ENCODE measurements at places on chromosomes 2 and 18. TPM values are rescaled to one million over a fixed set of nuclear protein-coding genes. Genes with fewer than 3 reads are reported as not detected.

DNA sequence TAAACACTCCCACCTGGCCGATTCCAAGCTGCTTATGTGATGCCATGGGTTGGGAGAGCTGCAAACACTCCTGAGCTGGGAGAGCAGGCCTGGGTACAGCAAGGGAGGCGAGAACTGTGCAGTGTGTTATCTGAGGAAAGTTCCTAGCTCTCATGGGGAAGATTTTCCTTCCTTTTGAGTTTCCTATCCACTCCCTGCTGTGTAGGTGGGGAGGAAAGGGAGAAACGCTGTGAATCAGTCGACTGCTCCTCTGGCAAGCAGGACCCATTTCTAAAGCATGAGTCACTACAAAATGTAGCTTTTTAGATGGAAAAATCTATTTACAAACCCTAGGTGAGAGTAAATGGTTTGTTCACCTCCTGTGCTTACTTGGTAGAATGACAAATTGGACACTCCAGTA, 80.4 kb downstream of the SH3RF3 start:
- H3K4me1 ChIP-seq, result peaks cover 4% of the 10 kb centered on the region
- H3K4me3 ChIP-seq, result no peak overlapping the region
- peak overlapping the region; percentile 34 for H3K27ac ChIP-seq
- H3K36me3 ChIP-seq, result no peaks in the 10 kb centered on the region
- DNase-seq, result no peak
- no peaks in the 10 kb centered on the region for H3K27me3 ChIP-seq

DNA sequence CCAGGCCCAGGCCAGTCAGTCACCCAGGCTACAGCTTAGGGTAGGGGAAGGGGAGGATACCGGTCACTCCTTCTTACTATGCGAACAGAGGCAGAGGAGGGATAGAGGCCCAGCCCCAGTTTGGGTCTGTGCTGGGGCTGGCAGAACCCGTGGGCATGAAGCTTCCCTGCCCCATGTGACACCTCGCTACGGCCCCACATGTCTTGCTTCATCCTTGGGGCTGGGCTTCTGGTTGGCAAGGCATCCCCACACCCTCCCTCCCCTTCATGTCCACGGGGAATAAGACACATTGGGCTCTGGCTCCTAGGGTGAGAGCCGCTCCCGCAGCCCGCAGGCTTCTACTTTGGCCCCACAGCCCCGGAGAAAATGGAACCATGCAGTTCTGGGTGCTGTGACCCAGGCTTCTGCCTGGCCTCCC, 32.4 kb downstream of the HS1BP3 start:
- peak overlapping the region; percentile 90 for H3K27ac ChIP-seq
- H3K27me3 ChIP-seq, result no peaks in the 10 kb centered on the region
- DNase-seq, result peak; percentile 51
- peaks cover 40% of the 10 kb centered on the region for H3K4me1 ChIP-seq

The RSAD2 gene
- 4.8 TPM for total RNA-seq

The CTLA4 gene
- 0.64 TPM for total RNA-seq

The DIS3L2 gene
- 19.2 TPM for total RNA-seq

DNA sequence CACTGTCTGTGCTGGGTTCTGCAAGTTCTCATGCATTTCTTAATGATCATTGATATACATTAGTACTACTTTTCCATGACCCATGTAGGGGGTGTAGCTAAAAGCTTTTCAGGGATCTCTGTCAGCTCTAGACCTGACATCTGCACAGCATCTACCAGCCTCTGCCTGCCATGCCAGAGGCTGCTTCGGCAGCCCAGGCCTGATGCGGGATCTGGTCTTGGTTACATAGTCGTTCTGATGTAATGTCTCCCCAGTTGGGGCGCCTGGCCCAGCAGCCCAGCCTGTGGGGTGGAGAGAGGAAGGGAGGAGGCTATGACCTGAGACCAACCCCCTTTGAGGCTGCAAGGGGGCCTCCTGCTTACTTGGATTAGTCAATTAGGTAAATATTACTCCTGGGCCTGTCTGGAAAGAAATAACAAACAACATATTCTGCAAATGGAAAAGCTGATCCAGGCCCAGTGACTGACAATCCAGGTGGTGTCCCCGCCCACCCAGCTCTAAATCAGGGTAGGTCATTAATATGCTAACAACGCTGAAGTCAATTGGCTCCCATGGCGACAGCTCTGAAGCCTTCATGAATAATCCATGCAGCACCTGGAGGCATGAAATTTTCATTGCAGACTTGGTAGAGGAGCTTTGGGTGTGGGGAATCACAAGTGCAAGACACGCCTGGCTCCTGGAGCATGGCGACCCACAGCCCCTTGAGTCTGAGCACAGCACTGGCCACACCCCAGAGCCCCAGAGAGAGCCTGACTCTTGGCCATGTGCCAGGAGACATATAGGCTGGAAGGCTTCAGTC, 575.3 kb downstream of the CMPK2 start:
- H3K27me3 ChIP-seq, result no peaks in the 10 kb centered on the region
- H3K27ac ChIP-seq, result no peak overlapping the region
- H3K4me1 ChIP-seq, result no peaks in the 10 kb centered on the region
- no peak for DNase-seq
- H3K4me3 ChIP-seq, result no peak overlapping the region
- no peaks in the 10 kb centered on the region for H3K36me3 ChIP-seq

The SULT1C4 gene
- total RNA-seq, result 19.8 TPM

The CREG2 gene
- under 0.01 TPM for total RNA-seq

- no peaks in the 10 kb centered on the region for H3K36me3 ChIP-seq
- no peaks in the 10 kb centered on the region for H3K4me1 ChIP-seq
- H3K27me3 ChIP-seq, result no peaks in the 10 kb centered on the region
- DNase-seq, result no peak
- H3K4me3 ChIP-seq, result no peak overlapping the region
- H3K27ac ChIP-seq, result no peak overlapping the region
These were observed 10.1 kb downstream of the VIL1 start for GRCh38 chr2:218428846-218429558.

The STON1 gene
- 45.6 TPM for total RNA-seq

- H3K27ac ChIP-seq, result no peak overlapping the region
- H3K27me3 ChIP-seq, result no peaks in the 10 kb centered on the region
- no peaks in the 10 kb centered on the region for H3K36me3 ChIP-seq
- no peak overlapping the region for H3K4me3 ChIP-seq
These were observed 8.6 kb downstream of the SPATS2L start for GRCh38 chr2:200314976-200315567.

GRCh38 chr18:13525381-13526029, 200.9 kb downstream of the FAM210A start:
- H3K27me3 ChIP-seq, result no peaks in the 10 kb centered on the region
- no peaks in the 10 kb centered on the region for H3K36me3 ChIP-seq
- no peak overlapping the region for H3K4me3 ChIP-seq
- no peaks in the 10 kb centered on the region for H3K4me1 ChIP-seq
- H3K27ac ChIP-seq, result no peak overlapping the region
